ENCODE measurements at places on chromosomes 1 and 21.

DNA sequence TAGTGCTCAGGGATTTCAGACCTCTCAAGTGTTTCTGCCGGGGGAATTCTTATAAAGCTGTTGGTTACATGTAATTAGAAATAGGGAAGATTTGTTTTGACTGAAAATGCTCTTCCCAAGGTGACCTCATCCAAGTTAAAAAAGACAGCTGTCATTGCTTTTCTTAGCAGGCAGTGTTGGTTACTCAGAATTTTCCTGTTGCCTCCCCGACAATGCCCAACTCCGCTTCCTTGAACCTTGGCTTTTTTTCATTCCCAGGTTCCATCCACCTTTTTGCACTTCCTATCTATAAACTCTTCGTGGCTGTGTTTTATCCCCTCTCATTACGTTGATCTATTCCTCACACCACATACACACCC lies 825 bp upstream of the DPH5 start:
- no peak for DNase-seq

GRCh38 chr1:119966020-119966419 lies 69.7 kb upstream of the ADAM30 start:
- no peak for DNase-seq

GRCh38 chr1:56446531-56447098 lies 132.7 kb downstream of the PLPP3 start:
- DNase-seq: no peak

- no peak for DNase-seq
Measured at GRCh38 chr1:187433598-187433997, 604.8 kb downstream of the PLA2G4A start.

DNA sequence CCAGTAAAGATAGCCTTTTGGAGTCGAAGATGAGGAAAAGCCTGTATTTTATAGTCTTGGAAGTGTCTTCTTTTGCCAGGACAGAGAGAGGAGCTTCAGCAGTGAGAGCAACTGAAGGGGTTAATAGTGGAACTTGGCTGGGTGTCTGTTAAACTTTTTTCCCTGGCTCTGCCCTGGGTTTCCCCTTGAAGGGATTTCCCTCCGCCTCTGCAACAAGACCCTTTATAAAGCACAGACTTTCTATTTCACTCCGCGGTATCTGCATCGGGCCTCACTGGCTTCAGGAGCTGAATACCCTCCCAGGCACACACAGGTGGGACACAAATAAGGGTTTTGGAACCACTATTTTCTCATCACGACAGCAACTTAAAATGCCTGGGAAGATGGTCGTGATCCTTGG lies at the start of gene VCAM1:
Gene VCAM1 (plus strand): TSS at position 253 of the 400 bp plus-strand sequence. CDS start 119 bp downstream, at position 372.
- DNase-seq: no peak

DNA sequence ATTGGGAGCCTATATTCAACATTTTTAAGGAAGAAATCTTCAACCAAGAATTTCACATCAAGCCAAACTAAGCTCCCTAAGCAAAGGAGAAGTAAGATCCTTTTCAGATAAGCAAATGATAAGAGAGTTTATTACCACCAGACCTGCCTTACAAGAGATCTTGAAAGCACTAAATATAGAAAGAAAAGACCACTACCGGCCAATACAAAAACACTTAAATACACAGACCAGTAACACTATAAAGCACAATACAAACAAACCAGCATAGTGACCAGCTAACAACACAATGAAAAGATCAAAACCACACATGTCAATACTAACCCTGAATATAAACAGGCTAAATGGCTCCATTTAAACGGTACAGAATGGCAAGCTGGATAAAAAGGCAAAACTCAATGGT lies 165.4 kb downstream of the MRPL39 start:
- no peak for DNase-seq

GRCh38 chr1:105608713-105609112 lies 1447.8 kb upstream of the PRMT6 start:
- no peak for DNase-seq

- no peak for DNase-seq
Measured at GRCh38 chr21:44439211-44439600, 16.1 kb upstream of the LRRC3 start.

GRCh38 chr1:171717062-171717718 lies 24.7 kb downstream of the VAMP4 start:
- no peak for DNase-seq

GRCh38 chr1:109425391-109426280 lies 612 bp downstream of the PSMA5 start:
- peak; percentile 30 for DNase-seq

GRCh38 chr1:198258491-198258890 lies 101.7 kb downstream of the NEK7 start:
- DNase-seq: no peak

- no peak for DNase-seq
Measured at GRCh38 chr1:187714470-187714869, 885.7 kb downstream of the PLA2G4A start.

DNA sequence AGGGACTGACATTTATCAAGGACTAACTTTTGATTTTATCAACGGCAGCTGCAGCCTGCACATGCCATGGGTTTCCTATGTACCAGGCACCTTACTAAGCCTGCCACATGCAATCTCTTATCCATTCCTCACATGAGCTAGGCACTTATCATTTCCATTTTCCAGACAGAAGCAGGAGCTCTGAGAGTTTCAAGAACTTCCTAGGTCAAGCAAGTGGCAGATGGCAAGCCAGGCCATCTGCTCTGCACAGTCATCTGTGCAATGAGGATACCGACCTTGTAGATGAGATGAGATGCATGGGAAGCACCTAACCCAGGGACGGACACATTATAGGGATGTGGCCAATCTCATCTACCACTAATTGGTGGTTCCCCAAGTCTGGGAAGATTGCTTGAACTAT lies 339.4 kb upstream of the USP24 start:
- DNase-seq: no peak

DNA sequence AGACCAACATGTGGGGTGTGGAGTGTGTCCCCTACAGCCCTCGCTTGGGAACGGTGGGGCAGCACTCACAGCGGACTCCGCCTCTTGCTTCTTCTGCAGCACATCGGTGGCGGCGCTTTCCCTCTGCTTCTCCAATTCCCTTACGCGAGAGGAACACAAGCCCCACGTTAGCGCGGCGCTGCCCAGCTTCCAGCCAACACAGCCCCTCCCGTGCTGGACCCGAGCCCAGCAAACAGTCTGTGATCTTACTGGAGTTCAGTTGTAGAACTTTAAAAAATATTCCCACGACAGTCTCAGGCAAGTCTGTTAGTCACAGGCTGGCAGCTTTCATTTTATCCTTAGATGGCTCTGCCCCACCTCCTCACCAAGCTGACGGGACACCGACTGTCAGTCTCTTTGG lies 13.6 kb downstream of the THAP3 start:
- no peak for DNase-seq

- no peak for DNase-seq
Measured at GRCh38 chr21:45836694-45837670, 144.6 kb upstream of the COL6A1 start.

DNA sequence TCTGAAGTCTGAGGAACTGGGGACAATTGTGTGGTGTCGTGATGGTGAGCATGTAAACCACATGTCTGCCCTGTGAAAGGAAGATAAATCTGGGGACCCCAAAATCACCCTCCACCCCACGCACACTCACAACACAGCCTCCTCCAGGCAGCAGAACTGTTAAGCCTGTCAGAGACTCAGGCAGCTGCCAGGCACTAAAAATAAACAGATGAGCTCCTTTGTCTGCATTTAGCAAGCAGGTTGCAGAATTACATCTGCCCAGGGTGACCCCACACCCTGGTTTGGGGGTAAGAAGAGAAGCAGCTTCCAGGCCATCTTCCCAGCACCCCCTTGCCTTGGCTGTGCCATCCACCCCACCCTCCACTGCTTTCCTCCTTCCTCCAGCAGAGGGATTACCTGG lies 119.1 kb upstream of the RUNX3 start:
- no peak for DNase-seq

GRCh38 chr1:228548788-228549187 lies 61.6 kb downstream of the RNF187 start:
- DNase-seq: no peak

DNA sequence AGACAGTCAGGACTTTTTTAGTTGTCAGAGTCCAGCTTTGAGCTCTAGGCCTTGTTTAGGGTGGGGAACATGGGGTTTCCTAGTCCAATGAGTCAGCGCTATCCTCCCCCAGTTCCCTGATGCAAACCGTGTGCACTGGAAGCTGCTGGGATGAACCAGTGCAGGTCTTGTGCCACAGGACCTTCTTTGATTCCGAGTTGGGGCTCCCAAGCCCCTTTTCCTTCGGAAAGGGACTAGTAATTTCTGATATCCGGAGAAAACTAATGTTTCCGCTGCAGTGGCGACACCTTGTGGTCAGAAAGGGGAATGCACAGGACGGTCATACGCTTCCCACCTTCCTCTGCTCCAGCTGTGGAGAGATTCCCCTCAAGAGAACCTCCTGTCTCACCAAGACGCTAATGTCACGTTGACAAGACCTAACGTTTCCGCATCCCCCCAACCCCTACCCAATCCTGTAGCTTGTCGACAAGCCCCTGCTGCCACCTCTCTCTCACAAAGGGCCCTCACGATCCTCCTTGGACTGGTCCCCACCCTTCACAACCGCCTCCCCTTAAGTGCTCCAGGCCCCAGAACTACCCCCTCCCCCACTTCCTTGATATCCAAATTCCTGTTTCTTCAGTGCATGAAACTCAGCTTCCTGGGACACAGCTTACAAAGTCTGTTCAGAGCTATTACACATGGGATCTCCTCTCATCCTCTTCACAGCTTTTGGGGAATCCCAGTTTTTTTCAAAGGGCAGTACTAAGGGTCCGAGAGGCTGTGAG lies 30.9 kb downstream of the GPA33 start:
- peak; percentile 67 for DNase-seq

DNA sequence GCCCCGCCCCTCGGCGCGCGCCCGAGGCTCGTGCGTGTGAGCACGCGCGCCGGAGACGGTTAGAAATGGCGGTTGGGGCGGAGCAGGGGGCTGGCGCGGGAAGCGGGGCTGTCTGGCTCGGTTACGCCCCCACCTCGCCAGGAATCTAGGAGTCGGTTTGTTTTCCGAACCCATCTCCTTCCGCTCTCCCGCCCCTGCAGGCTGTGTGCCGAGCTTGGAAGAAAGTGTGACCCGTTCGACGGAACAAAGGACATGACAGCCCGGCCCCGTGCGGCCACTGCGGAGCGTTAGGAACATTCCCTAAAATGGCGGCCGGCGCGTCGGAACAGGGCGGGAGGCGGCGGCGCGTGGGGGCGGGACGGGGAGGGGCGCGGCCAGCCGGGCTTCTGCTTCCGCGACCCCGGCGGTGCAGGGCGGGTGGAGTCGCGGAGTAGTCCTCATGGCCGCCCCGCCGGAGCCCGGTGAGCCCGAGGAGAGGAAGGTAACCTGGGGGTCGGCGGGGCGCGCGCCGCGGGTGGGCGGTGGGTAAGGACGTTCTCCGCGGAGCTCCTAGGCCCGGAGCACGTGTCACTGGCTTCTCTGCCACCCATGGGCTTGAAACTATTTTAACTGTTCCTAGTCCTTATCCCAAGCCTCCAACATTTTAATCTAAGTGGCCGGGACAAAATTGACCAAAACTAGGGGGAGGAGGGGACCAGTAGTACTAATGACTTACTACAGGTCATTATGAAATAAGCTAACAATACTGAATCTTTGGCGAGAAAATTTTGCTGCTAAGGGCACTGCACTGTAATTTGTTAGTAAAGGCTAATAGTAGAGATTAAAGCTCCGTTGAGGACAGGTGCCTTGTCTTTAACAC lies at the start of gene COX20:
Gene COX20 (plus strand): TSS at position 383 of the 859 bp plus-strand sequence. CDS start 57 bp downstream, at position 440.
- peak; percentile 74 for DNase-seq

DNA sequence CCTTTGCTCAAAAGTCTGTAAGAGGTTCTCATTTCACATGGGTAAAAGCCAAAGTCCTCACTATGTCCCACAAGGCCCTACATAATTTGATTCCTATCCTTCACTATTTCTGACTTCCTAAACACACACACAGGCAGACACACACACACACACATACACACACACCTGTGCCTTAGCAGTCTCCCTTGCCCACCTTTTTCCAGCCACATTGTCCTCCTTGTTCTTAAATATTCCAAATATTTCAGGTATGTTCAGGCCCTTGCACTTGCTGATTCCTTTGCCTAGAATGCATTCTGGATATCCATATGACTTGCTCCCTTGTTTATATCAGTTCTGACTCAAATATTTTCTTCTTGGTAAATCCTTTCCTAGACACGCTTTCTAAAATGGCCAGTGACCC lies 54.6 kb downstream of the NTNG1 start:
- no peak for DNase-seq

DNA sequence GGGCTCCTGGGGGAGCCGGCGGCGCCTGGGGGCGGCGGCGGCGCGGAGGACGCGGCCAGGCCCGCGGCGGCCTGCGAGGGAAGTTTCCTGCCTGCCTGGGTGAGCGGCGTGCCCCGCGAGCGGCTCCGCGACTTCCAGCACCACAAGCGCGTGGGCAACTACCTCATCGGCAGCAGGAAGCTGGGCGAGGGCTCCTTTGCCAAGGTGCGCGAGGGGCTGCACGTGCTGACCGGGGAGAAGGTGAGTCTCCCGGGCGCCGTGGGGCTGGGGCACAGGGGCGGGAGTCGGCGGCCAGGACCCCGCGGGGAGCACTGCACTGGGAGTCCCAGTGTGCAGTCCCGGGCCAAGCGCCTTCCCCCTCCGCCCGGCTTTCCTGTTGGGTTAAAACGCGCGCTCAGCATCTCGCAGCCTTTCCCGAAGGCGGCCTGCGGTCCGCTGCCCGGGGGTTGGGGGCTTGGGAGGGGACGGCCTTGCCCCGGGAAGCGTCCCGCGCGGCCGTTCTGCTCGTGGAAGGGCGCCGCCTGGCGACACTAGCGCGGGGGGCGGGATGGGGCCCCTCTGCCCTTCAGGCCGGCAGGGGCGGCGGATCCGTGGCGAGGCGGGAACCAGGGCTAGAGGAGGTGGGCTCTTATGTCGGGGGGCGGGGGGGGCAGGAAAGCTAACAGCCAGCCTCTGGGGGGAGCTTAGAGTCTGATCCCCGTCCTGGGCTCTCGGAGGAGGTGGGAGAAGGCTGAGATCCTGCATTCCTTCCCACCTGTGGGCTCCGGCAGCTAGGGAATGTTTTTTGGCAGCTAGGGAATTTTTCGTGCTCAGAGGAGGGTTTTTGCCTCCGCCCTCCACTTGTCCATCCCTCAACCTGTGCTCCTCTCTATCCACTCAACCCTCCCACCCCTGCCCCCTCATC lies 1.1 kb downstream of the HUNK start:
- no peak for DNase-seq

All from activated T-helper 1 cell treated with anti-CD3 and anti-CD28 coated beads, Interleukin-2, amount 50 U/mL, for 16 hours (primary cell).